Stimulated activated CD8-positive, alpha-beta memory T cell treated with anti-CD3 and anti-CD28 coated beads, Interleukin-12 subunit alpha, Interleukin-12 subunit beta, amount 100 ng/mL, for 1 hour (primary cell): ENCODE measurements at places on chromosomes 5 and 9.

DNA sequence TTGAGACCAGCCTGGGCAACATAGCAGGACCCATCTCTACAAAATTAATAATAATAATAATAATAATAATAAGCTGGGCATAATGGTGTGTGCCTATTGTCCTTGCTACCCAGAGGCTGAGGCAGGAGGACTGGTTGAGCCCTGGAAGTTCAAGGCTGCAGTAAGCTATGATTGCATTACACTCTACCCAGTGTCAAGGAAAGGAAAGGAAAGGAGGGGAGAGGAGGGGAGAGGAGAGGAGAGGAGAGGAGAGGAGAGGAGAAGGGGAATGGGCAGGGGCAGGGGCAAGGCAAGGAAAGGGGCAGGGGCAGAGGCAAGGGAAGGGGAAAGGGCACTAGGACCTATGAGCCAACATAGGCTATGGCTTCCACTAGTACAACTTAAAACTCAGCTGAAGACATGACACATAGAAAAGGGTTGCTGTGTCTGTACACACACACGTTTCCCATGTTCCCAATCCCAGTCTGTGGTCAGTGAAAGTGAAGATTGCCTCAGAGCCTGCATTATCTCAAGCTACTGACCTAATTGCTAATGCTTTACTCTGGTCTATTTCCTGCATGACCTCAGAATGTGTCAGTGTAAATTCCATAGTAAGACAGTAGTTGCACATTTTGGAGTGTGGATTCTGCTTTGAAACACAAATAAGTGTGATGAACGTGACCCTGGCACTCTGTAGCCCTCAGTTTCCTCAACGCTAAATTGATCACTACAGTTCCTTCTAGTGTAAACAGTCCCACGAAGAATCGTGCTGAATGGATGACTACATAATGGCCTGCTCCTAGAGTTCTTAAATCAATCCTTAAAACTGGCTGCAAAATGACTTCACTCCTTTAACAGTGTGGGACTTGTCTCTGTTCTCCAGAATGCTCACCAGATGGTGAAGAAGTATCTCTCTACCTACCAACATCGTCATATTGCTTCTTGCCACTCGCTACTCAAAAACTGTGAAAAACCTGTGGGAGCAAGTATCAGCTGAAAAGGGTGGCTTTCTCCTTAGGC, 497.0 kb downstream of the RAB3C start:
- DNase-seq, result no peak

DNA sequence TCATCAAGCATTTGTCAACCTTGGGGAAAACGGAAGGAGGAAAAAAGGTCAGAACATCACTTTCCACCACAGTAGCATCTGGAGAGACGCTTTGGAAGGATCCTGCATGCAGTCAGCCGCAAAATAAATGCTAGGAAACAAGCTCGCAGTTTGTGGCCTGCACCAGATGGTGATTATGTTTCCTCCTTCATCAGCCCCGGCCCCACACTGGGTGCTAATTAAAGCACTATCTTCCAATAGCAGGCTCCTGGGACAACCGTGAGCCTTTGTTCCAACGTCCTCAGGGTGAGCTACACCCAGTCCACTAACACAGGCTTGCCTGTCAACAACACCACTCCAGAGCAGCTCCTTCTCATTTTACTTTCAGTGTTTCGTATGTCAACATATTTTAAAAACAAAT, 64.0 kb downstream of the RNF130 start:
- DNase-seq, result no peak

DNA sequence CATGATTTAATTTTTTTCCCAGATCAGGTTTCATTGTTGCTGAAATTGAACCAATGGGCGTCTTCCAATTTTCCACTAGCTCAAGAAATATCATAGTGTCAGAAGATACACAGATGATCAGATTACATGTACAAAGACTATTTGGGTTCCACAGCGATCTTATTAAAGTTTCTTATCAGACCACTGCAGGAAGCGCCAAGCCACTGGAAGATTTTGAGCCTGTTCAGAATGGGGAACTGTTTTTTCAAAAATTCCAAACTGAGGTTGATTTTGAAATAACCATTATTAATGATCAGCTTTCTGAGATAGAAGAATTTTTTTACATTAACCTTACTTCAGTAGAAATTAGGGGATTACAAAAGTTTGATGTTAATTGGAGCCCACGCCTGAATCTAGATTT, 251.6 kb downstream of the ADGRV1 start:
- no peak for DNase-seq

DNA sequence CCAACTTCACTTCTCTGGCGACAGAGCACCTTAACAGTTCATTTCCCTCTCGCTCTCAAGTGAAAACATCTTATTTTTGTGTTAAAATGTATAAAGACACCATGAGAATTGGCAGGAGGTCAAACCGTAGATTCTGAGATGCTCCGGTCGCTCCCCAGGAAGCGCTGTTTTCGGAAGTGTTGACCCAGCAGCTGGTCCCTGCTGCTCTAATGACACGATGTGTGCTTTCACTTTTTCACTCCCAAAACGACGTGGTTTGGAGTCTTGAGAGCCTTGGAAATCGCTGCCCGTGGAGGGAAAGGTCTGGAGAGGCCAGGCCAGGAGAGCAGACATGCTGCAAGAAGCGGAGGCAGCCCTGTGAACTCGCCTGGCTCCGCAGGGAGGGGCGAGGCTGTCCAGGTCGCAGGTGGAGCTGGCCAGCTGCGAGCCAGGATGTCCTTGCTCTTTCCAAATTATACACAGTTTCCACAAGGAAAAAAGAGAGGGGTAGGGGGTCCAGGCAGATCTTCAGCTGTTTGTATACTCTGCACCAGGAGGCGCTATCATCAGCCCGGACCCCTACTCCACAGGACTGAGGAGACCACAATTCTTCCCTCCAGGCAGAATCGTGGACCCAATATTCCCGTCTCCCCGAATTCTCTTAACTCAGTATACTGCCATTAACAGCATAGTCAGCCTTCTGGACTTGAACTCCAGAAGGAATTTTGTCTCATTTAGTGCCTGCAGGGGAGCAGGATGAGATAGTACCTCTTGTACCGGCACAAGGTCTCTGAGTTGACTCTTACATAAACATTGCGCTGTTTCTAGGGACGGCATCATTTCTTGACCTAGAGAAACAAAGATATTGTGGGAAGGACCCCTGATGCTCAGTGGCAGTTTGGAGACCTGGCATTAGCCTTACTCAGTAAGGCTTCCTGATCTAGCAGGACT, 248.6 kb upstream of the ANKRD55 start:
- no peak for DNase-seq

DNA sequence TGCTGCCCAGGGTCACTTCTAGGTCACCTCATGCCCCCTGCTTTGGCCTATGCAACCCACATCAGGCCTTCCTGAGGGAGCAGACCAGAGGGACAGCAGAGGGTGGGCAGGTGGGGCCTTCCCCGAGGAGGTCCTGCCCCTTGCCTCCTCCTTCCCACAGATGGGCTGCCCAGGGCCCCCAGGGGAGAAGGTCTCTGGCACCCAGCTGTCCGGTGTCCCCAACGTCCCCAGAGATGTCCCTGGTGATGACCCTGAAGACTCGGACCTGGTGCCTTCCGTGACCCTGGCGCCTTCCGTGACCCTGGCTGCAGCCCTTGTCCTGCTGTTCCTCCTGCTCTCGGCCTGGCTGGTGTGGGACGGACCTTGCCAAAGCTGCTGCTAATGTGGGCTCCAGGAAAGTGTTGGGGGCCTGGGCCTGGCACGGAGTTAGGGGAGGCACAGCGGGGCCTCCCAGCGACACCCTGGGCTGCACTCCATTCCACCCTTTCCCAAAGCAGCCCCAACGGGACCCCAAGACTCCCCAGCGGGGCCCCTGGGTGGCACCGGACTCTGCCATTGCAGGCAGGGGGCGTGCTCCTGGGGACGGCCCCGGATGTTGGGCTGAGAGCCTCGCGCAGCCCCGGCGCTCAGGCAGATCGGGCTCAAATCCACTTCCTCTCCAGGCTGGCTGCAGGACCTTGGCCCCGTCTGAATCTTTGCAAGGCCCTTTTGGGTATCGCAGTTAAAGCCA, 6.8 kb upstream of the SLC2A6 start:
- no peak for DNase-seq

DNA sequence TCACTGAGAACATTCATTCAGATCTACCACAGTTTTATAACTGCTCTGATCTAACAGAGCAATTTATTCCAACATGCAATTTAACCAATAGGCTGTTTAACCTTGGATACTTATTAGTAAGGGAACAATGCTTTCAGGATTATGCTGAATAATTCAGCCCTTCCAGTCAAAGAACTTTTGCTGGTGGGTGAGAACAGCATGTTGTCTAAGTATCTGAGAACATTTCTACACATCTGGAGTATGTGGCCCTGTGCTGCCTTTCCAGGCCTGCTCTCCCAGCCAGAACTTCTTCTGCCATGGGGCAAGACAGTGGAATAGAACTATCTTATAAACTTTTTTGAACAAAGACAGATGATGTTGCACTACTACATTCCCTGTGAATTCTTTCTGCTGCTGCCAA, 55.8 kb downstream of the NFIB start:
- no peak for DNase-seq

- no peak for DNase-seq
Observed at GRCh38 chr5:99308131-99308530, 379.3 kb upstream of the CHD1 start.

GRCh38 chr9:125601961-125602360, 105.0 kb downstream of the MAPKAP1 start:
- DNase-seq, result no peak

- DNase-seq, result no peak
Observed at GRCh38 chr5:100456615-100457014, 78.6 kb upstream of the FAM174A start.

GRCh38 chr5:150765011-150765798, 6.4 kb upstream of the DCTN4 start:
- no peak for DNase-seq

GRCh38 chr5:38757451-38758245, 88.2 kb upstream of the OSMR start:
- no peak for DNase-seq

DNA sequence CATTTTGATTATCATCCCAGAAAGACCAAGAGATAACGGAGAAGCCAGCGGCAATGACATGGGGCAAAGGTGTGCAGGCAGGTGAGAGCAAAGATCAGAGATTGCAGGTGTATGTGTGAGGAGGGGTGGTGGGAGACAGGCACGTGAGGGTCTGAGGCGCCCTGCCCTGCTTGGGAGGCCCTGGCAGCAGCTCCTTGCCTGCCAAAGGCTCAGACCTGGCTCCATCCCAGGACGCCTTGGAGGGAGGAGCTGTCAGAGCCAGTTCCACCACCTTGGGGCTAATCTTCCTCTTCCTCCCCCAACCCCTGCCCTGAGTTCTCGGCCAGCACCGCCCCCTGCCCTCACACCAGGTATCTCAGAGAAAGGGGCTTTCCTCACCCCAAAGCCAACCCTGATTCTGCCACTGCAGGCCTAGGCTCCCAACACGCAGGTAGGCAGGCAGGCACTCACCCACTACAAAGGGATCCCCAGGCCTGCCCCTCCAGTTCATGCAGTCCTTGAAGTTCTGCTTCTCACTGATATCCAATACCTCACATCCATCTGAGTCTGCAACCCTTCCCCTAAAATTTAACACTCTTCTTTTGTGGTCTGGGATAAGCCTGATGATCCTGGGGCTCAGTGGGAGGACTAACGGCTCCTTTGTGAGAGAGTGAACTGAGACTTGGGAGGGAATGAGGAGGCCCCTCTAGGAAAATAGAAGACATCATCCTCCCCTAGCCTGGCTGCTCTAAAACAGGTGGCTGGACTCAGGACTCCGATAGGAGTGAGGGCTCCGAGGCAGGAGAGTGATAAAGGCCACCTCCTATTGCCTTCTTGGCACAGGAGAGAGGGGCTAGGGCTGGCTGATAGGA, 1.8 kb downstream of the AQP3 start:
- DNase-seq, result no peak

DNA sequence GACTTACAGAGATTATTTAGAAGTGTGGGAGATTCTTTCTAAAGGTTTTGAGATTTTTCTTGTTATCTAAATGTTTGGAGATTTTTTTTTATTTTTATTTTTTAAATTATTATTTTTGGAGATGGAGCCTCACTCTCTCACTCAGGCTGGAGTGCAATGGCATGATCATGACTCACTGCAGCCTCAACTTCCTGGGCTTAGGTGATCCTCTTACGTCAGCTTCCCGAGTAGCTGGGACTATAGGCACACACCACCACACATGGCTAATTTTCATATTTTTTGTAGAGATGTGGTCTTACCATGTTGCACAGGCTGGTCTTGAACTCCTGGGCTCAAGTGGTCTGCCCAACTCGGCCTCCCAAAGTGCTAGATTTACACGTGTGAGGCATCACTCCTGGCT, 694.5 kb downstream of the TLE1 start:
- no peak for DNase-seq

- no peak for DNase-seq
Observed at GRCh38 chr9:6034954-6035353, 19.5 kb upstream of the RANBP6 start.

GRCh38 chr5:39503155-39503554, 78.4 kb upstream of the DAB2 start:
- DNase-seq, result no peak

DNA sequence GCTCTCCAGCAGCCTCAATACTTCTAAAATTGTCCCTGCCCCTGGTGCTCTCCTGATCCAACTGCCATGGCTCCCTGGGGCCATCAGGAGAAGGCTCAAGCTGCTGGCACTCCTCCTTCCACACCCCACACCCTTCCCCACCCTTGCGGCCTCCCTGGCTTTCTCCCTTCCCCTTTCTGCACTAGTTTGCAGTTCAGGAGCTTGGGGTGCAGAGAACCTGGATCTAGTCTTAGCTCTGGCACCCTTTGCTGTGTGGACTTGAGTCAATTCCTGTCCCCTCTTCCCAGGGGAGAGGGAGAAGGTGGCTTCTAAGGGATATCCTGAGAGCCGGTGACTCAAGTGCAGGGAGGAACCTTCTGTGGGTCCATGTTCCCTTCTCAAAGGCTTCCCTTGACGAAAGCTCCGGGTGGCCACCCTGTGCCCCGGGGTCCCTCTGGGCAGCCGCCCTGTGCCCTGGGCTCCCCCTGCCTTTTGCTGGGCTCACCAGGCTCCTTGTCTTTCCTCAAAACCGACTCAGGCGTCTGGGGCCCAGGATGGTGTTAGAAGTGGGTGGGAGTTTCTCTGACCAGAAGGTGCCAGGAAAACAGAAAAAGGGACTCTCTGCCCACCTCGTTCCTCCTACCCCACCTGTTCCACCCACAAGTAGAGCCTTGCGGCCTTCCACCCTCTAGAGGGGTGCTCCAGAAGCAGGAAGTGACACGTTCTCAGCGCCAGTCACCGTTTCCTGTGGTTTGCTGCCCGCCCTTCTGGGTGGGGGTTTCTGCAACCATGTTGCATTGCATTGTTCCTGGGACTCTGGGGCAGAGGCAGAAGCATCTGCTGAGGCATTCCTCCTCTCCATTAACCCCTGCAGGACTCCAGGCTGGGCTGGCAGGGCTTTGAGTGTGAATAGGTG, 15.0 kb downstream of the GLIPR2 start:
- DNase-seq, result peak; percentile 85

DNA sequence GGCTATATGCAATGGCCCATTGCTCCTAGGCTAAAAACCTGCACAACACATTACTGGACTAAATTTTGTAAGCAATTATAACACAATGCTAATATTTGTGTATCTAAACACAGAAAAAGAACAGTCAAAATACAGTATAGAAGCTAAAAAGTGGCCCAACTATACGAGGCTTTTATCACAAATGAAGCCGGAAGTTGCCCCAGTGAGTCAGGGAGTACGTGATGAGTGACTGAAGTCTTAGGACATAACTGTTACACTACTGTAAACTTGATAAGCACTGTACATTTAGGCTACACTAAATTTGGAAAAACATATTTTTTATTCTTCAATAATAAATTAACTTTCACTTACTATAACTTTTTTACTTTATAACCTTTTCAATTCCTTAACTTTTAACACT, 105.2 kb upstream of the PRR16 start:
- DNase-seq, result no peak

GRCh38 chr5:158022837-158023236, 163.9 kb upstream of the CLINT1 start:
- no peak for DNase-seq
